Eye (tissue), 1 donor: ENCODE measurements at places on chromosomes 6 and 20.

- no peak for DNase-seq
Measured at GRCh38 chr6:18343741-18344140, 43.4 kb upstream of the RNF144B start.

DNA sequence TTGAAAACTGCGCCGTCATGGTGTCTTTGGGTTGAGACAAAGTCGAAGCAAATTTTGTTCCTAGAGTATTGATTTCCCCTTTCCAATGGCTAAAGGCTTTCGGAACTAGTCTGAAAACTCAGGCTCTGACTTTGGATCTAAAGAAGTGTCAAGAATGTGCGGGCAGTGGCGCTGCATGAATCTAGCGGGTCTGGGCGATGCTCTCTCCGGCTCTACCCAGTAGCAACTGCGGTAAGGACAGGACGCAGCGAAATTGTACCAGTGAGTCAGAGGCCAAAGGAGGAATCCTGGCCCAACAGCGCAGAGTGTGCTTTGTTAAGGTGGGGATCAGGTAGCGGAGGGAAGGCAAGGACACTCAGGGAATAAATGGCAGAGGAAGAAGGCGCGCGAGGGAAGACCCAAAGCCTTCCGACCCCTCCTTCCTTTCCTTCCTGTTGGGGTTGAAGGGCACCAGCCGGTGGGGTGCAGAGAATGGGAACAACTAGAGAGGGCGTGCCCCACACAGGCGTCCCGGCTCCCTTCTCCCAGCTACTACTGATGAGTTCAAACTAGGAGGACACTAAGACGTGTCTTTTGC is 32.1 kb downstream of the HLA-F start:
- DNase-seq: no peak

GRCh38 chr20:41287327-41287726 is 30.2 kb downstream of the ZHX3 start:
- no peak for DNase-seq

GRCh38 chr6:105135907-105136430 is 43.8 kb downstream of the POPDC3 start:
- no peak for DNase-seq

DNA sequence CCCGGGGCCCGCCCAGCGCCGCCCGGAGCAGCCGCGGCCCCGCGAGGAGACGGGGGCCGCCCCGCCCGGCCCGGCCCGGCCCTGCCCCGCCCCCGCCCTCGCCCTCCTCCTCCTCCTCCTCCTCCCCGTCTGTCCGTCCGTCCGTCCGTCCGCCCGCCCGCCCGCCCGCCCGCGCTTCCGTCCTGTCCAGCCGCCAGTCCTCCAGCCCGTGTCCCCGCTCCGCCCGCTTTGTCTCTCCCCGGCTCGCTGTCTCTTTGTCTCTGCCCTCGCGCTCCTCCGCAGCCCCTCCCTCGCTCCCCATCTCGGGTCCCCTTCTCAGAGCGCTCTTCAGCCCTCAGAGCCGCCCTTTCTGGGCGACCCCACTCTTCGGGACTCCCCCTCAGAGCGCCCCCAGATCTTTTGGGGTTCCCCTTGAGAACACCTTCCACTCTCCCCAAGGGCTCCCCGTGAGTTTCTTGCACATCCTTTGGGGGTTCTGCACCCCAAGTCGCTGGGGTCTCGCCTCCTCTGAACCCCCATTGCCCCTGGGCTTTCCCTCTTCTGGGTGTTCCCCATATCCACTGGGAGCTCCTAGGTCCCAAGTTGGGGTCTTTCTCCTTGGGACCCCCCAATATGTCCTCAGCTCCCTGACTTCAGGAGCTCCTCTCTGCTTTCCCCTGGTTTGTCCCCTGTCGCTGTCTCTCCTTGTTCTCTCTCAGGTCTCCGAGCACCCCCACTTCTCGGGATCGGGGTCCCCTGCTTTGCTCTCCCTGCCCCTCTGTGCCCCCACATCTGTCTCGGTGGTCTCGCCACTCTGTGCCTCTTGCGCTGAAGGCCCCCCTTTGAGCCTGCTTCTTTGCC is 79.5 kb upstream of the MYL9 start:
- DNase-seq: peak; percentile 85

- peak; percentile 85 for DNase-seq
Measured at GRCh38 chr6:150142670-150143515, at the start of gene PPP1R14C. Gene PPP1R14C (plus strand): TSS chr6:150143044. CDS start chr6:150143193, 149 bp downstream.

DNA sequence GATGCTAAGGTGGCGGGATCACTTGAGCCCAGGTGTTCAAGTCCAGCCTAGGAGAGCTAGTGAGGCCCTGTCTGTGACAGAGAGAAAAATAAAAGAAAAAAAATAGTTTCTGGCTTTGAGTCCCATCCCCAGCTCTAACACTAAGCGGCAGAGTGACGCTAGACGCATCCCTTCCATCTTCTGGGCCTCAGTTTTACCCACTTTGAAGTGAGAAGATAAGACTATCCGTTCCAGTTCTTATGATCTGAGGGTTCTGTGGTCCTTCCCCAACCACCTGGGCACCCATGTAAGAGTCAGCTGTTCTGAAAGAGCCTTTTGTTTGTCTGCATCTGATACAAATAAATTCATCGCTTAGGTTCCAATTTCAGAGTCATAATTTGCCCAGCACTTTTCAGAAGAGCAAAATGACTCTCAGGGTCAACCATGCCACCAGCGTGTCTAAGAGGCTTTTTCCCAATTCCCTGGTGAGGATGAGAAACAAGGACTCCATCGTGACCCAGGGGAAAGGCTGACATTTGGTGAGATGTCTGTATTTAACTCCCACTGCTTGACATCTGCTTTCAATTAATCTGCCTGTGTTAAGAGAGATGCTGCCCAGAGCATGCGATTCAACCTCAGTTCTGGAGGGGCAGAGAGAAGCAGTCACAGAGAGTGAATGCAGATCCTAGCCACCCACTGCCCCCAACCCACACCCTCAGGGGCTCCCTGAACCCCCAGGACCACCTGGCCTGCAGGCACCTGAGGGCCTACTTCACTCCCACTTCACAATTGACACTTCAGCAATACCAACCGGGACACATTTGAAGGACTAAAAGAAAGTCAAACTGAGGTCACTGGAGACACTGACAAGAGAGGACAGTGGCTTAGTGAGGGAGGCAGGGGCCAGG is 131.6 kb upstream of the TOP1 start:
- DNase-seq: peak; percentile 74

DNA sequence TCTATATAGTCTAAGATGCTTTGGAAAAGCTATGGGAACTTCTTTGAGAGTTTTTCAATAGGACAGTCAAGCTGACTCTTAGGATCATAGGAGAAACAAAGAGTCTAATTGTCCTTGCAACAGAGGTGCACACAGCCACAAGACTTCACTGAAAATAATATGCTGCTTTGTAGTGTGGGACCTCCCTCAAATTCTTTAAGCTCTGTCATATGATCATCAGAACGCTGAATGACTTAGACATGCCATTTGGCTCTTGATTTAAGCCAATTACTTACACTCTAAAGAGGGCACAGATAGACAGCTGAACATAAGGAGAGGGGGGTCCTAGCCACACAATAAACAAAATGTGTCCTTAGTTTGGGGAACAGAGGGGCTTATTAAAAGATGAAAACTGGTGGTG is 818.7 kb upstream of the GJE1 start:
- peak; percentile 67 for DNase-seq

- DNase-seq: no peak
Measured at GRCh38 chr6:149405823-149406765, 6.0 kb downstream of the SUMO4 start.

- no peak for DNase-seq
Measured at GRCh38 chr6:159045801-159046200, 1.0 kb upstream of the TAGAP start.

DNA sequence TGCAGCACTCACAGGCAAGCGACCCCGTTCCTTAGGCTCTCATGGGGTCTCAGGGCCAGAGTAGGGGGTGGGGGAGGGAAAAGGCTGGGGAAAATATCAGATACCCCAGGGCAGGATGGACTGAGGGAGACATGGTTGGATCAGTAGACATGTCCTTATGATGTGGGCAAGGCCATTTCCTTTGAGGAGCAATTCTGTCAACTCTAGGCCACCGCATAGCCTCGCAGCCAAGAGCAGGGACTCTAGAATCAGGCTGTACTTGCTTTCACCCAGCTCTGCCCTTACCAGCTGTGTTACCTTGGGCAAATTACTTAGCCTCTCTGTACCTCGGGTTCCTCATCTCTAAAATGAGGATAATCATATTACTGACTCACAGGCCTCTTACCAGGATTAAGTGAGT is 2.2 kb upstream of the MAPK13 start:
- DNase-seq: no peak

- DNase-seq: no peak
Measured at GRCh38 chr6:56574292-56574691, 68.4 kb downstream of the DST start.

- no peak for DNase-seq
Measured at GRCh38 chr20:34753706-34754461, 49.7 kb downstream of the TP53INP2 start.

GRCh38 chr6:70575899-70576495 is 9.3 kb downstream of the SDHAF4 start:
- no peak for DNase-seq

DNA sequence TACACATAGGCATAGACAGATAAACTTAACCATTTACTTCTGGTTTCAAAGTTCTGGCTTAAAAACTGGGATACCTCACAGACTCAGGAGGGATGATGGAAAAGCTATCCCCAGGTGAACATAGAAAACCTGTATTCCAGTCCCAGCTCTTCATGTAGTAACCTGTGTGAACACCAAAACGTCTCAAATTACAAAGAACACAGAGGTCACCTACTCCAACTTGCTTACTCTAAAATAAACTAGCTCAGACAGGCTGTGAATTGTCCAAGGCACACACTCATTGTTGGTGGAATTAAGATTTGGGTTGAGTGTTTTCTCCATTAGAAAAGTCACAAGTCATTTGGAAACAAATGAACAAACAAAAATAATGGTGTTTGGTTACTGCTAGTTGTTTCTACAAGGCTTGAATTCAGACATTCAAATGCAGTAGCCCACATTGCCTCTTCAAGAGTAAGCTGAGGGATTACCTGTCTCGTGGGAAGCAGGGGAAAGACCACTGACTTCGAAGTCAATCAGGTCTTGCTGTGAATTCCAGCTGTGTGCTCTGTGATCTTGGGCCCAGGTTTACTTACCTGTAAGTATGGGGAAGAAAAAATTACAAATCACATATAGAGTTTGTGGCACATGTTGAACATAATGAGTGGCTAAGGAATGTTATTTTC is 48.2 kb upstream of the LRRC1 start:
- DNase-seq: no peak

DNA sequence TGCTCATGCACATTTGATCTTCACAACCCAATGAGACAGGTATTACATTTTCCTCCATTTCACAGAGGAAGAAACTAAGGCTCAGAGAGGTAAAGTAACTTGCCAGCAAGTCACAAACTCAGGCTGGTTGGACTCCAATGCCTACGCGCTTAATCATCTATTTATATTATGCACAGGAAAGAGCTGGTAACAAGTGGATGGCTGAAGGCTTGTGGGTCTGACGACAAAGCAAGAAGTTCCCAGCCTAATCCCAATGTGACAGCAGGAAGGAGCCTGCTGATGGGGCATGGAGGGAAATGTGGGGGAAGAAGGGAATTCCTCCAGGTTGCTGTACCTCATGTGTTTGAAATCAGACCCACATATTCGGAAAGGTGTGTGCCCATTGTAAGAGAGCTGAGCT is 3.9 kb downstream of the CDH22 start:
- DNase-seq: no peak

DNA sequence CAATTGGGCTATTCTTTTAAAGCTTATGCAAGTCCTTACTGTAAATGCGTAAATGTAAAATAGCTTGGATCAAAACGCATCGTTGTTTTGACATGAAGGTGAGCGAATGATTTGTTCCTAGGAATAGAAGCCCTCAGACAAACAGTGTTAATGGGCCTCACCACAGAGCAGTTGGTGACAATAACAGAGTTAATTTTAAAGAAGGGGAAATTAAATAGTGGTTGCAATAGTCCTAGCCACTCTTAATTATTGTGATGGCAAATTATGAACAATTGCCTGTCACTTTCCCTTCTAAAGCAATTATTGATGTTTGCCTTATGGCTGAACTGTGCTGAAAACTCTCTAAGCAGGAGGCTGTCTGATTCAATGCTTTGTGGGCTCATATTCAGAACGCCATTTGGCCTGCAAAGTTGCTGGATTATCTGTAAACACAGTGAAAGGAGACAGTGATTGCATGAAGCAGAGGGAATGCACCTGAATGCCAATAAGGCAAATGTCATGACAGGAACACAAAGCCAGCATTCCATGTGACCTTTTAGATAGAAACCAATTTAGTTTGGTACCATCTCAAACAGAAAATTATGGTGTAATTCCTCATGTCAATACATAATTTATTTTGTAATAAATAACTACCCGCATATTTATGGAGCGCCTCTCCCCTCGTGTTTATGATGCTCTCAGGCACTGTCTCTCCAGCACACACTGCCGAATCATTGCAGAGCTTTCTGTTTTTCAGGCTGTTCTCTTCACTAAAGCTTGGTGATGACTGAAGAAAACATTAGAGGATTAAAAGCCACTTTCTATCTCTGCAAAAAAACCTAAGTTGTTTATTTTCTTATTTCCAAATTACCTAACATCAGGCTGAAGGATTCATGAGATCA is 387.5 kb downstream of the HACE1 start:
- peak; percentile 49 for DNase-seq

DNA sequence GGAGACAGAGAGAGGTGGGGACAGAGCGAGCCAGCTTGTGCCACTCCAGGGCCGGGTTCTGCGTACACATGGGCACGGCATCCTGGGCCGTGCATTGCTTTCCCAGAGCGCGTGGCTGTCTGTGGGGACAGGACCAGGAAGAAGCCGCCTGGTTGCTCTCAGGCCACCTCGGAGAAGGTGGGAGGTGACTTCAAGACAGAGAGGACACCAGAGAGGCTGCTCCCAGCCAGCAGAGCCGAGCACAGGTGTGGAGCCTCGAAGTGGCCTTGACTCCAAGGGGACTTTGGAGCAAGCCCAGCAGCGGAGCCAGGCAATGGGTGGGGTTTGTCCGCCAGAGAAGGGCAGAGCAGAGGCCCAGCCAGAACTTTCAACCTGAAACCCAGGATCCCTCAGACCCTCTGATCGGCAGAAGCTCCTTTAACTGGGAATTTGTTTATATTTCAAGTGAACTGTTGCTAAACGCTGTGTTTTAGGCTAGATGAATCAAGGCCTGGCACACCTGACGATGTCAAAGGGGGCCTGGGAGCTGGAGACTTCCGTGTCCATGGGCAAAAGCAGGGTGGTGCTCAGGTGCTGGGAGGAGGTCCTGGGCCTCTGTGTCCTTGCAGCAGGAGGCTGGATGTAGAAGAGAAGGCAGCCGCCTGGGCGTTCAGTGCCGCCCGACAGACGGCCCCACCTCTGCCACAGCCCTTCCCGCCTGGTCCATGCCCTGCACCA is 262.1 kb downstream of the DLL1 start:
- no peak for DNase-seq
